ENCODE measurements at places on chromosomes 13 and 19.

GRCh38 chr19:42250183-42250665, 4.7 kb downstream of the ERF start:
- DNase-seq: no peak

- DNase-seq: no peak
Measured at GRCh38 chr13:44276061-44276460, 97.6 kb upstream of the SERP2 start.

DNA sequence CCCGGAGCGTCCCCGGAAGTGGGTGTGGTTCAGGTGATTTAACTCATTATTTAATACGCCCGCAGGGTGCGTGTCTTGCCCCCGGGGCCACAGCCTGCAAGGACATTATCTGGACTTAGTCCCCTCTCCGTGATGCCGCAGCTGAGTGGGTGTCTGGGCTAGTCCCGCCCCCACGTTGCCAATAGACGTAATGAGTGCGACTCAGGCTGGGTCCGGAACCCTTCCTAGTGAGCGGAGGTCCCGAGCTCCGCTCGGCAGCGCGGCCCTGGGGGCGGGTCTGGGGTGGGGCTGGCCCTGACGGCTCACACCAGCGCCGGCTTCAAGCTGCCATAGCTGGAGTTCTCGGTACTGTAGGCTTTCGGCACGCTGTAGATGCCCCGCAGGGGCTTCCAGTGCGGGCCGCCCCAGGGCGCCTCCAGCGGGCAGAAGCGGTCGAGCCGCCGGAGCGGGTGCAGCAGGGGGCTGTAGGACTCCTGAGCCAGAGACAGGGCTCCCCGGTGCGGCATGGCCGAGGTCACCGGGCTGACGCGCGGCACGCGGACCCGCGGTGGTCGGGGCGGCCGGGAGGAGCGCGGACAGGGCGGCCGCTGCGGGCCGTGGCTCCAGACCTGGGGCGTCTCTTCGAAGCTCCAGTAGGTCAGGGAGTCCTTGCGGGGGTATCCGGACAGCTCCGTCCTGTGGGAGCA, 918 bp upstream of the LHB start:
- no peak for DNase-seq

- DNase-seq: no peak
Measured at GRCh38 chr19:39211731-39212374, 7.8 kb upstream of the SYCN start.

DNA sequence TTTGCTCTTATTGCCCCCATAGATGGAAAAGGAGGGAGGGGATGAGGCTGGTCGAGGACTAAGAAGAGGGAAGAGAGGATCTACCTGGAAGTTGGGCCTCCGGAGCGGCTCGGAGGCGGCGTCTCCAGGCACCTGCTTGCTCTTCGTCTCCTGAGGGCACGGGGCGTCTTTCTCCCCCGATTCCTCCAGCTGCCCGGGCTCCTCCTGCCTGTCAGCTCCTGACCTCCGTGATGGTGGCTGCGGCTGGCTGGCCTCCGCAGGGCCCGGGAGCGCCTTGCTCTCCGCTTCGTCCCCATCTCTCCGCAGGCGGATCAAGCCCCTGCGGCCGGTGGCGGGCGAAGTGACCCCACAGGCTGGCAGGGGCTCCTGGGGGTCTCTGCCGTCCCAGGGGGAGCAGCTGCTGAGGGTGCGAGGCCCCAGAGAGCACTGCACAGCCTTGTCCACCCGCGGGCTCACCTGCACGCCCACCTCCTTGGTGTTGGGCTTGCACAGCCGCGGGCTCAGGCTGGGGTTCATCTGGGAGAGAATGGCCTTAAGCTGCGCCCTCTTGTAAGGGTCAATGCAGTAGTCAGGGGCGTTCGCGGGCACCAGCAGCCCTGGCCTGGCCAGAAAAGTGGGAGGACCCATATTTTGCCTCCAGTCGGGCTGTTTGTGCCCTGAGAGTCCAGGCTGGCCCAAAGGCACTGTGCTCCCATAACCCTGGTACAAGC, 3.8 kb downstream of the ZAR1L start:
- no peak for DNase-seq

DNA sequence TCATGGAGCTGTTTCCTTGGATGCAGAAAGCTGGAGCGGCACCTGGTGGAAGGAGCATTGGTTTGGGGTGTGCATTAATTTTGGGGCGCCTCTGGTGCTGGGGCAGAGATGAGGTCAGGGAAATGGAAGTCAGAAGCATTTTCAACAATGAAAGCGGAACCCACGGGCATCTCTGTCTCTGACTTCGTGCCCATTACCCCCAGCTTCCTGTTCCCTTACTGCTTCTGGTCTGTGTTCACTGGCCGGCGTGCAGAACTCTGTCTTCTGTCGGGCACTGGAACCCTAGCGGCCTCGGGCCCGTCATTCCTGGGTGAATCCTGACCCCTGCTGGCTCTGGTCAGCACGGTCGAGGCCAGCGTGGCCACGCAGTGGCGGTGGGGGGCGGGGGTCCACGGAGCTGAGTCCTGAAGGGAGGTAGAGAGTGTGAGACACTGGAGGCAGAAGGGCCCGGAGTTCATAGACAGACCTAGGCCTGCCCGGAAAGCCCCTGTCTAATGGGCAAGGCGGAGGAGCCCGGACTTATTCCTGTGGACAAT, 7.9 kb upstream of the LINGO3 start:
- no peak for DNase-seq

GRCh38 chr13:35499196-35499662, 22.7 kb upstream of the MAB21L1 start:
- no peak for DNase-seq
